ENCODE measurements at places on chromosomes 1 and 21. TPM values are rescaled to one million over a fixed set of nuclear protein-coding genes. Genes with fewer than 3 reads are reported as not detected.

FAM72D gene
- total RNA-seq, result 12.8 TPM

DNA sequence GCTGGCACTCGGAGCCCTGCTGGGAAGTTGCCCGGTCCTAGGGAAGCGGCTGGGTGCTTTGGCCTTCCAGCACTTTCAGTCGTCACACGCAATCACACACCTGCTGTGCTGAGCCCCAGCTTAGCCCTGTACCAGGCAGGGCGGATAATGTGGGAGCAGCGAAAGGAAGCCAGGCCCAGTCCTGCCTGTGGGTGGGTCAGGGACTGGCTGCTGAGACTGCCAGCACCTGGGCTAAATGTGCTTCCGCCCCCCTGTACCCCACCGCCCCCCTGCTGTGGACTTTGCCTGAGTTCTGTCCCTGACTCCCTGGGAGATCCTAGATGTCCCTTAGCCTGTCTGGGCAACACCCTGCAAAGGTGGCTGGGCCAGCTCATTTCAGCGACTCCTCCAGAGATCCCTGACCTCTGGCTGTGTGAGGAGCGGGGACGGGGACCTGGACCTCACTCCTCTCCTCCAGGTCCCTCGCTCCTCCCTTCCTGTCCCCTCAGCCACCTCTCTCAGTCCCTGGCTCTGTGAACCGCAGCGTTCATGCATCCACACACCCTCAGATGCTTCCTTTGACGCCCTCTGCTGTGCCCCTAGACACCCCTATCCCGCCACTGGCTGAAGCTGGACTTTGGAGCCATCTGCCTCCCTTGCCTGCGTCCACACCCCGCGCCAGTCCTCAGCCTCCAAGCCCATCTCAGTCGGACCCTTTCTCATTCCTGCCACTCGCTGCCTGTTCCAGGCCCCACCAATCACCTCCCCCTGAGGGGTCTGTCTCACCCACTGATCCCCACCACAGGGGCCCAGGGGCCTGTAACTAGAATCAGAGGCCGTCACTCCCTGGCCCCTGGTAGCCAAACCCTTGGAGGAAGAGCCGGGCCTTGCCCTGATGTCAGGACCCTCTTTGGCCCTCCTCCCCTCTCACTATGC, 1.4 kb downstream of the MMEL1 start:
- no peak for DNase-seq
- no peaks in the 10 kb centered on the region for H3K36me3 ChIP-seq
- H3K27ac ChIP-seq, result no peak overlapping the region
- H3K4me3 ChIP-seq, result no peak overlapping the region
- H3K27me3 ChIP-seq, result peaks cover 15% of the 10 kb centered on the region
- H3K4me1 ChIP-seq, result peaks cover 4% of the 10 kb centered on the region

- no peak overlapping the region for H3K4me3 ChIP-seq
- DNase-seq, result no peak
- H3K27me3 ChIP-seq, result no peaks in the 10 kb centered on the region
- no peaks in the 10 kb centered on the region for H3K36me3 ChIP-seq
- H3K27ac ChIP-seq, result no peak overlapping the region
Observed at GRCh38 chr21:19508844-19509243, 1105.3 kb upstream of the TMPRSS15 start.

GRCh38 chr21:33432496-33432895, 29.3 kb downstream of the IFNGR2 start:
- H3K36me3 ChIP-seq, result peaks cover 3% of the 10 kb centered on the region
- no peak overlapping the region for H3K27ac ChIP-seq
- no peaks in the 10 kb centered on the region for H3K27me3 ChIP-seq

DNA sequence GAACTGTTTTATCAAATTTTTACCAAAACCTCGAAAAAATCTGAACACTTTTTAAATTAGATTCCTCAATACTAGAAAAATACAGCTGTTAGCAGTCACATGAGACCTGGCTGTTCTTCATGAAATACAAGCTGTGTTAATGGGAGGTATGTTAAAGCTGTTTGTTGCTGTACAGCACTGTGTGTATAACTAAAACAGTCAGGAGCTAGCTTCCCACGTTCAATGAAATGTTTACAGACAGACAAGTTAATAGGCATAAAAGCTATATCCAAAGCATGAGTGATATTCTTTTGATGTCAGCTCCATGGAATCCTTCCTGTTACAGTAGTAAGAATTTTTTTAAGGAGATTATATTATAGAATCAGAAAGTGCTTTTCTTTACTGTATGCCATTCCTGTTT, 223.2 kb upstream of the FOXD3 start:
- no peaks in the 10 kb centered on the region for H3K36me3 ChIP-seq
- peaks cover 9% of the 10 kb centered on the region for H3K27me3 ChIP-seq
- no peak overlapping the region for H3K27ac ChIP-seq

RHEX gene
- not detected for total RNA-seq

GSTM1 gene
- not detected for total RNA-seq

- no peak for DNase-seq
- H3K4me3 ChIP-seq, result no peak overlapping the region
- H3K27me3 ChIP-seq, result peaks cover 26% of the 10 kb centered on the region
- no peaks in the 10 kb centered on the region for H3K36me3 ChIP-seq
- no peak overlapping the region for H3K27ac ChIP-seq
- H3K4me1 ChIP-seq, result peaks cover 4% of the 10 kb centered on the region
Observed at GRCh38 chr1:2623571-2624337, 9.1 kb downstream of the MMEL1 start.

- H3K4me1 ChIP-seq, result no peaks in the 10 kb centered on the region
- no peaks in the 10 kb centered on the region for H3K36me3 ChIP-seq
- no peak for DNase-seq
- H3K4me3 ChIP-seq, result no peak overlapping the region
- H3K27me3 ChIP-seq, result no peaks in the 10 kb centered on the region
- H3K27ac ChIP-seq, result no peak overlapping the region
Observed at GRCh38 chr21:26447932-26448475, 125.1 kb downstream of the CYYR1 start.
